ENCODE measurements at places on chromosomes 16 and 17.

- no peak for DNase-seq
These were observed 11.0 kb downstream of the ACSM3 start for GRCh38 chr16:20774703-20775362.

GRCh38 chr16:31265329-31266245 is 5.8 kb downstream of the ITGAM start:
- no peak for DNase-seq

- no peak for DNase-seq
These were observed 203.6 kb downstream of the ZFHX3 start for GRCh38 chr16:72844225-72844920.

DNA sequence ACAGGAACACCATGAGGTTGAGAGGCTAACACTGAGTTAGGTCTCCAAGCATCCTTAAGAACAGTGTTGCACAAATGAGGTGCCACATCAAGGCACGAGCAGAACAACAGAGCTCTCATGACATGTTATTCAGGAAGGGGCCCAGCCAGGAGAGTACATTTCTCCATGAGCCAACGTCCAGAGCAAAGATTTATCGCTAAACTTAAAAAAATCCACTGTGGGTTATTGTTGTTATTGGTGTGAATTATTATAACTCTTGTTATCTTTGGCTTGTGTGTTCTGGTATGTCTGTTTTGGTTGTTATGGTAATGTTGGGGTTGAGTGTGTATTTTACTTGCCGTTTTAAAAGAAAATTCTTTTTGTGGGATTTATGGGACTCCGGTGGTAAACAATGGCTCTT is 68.9 kb upstream of the MSI2 start:
- no peak for DNase-seq

- DNase-seq, result no peak
These were observed 33.9 kb downstream of the MYH11 start for GRCh38 chr16:15822957-15823356.

DNA sequence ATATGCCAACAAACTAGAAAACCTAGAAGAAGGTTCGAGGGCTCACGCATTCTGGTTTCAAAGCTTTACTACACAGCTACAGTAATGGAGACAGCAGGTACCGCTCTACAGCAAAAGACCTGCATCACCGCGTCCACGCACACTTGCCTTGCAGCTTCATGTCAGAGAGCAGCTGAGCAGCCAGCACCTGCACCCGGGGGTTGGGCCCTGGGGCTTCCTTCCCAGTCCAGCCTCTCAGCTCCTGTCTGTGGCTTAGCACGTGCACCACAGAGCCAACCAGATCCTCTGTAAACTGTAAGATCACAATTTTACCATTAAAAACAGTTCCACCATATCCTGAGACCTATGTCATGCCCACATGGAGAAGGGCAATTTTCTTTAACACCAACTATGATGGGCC is 15.3 kb downstream of the MEAK7 start:
- no peak for DNase-seq

DNA sequence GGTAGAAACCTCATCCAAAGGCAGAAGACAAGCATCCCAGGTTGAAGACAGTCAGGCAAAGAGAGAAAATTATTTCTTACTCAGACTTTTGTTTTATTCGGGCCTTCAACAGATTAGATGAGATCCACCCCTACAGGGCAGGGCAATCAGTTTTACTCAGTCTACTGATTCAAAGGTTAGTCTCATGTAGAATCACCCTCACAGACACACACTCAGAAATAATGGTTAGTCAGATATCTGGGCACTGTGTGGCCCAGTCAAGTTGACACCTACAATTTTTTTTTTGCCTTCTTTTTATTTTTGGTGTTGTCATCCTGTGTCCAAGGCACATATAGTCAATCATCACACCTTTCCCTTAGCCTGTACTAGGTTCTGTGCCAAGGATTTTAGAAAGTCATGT is 729.8 kb downstream of the WWOX start:
- no peak for DNase-seq

DNA sequence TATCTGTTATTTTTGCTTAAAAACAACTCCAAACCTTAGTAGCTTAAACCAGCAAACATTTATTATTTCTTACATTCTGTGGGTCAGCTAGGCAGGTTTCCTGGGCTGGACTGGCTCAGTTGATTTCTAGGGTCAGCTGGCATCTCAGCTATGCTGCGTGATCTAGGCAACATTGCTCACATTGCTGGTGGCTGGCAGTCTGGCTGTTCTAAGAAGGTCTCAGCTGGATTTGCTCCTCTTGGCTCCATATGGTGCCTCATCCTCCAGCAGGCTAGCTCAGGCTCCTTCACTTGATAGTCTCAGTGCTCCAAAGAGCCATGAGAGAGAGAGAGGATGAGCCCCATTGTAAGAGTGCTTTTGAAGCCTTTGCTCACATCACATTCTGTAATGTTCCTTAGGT is 470.6 kb upstream of the CDH5 start:
- DNase-seq, result no peak

DNA sequence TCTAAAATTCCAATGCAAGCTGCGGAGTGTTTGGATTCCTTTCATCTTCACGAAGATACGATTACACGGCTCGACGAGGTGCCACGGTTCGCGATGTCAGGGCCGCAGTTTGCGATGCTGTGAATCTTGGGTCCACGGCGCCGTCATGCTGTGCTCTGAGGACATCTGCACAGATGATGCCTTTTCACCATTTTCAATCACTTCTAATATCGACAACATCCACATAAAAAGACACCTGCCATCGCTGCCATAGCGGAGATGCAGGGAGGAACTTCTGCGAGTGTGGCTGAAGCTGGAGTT is 6.8 kb upstream of the APRT start:
- no peak for DNase-seq

DNA sequence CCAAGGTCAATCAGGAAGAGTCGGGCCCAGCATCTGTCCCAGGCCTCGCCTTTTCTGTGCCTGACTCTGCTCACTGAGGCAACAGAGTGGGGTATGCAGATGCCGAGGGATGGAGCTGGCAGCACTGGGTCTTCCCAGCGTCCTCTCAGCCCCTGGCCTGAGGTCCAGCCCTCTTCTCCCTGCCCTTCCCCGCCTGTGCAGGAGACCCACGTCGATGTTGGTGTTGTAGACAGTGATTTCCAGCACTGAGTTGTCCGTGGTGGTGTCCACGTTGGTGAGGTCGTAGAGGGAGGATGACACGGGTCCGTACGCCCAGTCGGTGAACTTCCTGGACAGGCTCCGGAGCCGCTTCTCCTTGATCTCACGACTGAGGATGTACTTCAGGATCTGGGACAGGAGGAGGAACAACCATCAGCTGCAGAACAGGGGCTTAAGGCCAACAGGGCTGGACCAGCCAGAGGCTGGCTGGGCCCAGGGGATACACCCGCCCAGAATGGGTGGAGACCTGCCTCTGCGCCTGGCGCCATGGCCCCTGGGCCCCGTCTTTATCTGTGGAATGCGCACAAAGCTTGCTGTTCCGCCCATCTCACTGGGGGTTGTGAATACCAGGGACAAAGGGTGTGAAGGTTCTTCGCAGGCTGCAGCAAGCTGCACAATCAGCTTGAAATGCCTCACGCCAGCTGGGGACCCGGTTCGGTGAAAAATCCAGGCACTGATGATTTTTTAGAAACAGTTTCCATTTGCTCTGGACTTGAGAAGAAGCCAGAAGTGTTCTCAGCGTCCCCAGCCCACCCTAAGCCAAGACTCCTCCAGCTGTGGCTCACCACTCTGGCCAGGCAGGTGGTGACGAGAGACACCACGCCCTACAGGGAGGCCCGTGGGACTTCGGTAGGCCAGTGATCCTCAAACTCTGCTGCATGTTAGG is 27.5 kb downstream of the TRPV3 start:
- peak; percentile 30 for DNase-seq

DNA sequence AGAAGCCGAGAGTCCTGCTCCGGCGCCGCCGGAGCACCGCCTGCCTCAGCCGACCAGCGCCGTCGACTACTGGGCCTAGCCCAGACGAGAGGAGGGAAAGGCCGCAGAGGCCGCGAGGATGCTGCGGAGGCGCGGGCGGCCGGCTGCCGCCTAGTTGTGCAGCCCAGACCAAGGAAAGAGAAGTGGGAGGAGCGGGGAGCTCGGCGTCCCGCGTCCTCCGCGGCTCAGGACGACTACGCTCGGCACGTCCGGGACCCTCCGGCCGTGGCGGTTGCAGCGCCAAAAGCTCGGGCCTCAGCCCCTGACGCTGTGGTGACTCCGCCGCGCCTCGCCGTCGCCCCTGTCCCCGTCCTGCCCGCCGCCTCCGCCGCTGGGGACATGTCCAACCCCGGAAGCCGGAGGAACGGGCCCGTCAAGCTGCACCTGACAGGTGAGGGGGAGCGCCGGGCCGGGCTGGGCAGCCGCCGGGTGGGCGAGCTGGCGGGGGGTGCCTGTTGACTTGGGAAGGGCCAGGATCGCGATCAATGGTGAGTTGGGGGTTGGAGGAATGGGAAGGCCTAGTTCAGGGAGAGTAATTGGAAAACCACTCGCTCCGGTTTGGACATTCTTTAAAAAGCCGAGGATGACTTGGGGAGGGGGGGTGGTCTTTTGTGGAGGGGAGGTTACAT is 37.7 kb downstream of the RNF135 start:
- no peak for DNase-seq

GRCh38 chr17:27521281-27522027 is 65.2 kb downstream of the KSR1 start:
- DNase-seq, result no peak

DNA sequence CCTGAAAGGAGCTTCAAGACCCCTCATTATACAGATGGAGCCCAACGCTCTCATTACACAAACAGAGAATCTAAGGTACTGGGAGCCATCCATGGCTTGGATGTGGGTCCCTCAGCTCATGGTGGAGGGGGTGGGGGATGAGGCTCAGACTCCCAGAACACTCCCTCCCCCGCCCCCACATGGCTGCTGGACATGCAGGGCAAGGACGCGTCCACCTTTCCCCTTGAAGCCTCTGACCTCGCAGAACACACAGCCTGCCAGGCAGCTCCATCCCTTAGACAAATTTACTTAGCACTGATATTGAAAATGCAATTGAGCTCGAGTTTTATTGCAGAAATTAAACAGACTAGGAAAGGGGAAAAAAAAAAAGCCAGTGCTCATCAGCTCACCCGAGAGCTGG is 203.9 kb downstream of the ZNF423 start:
- no peak for DNase-seq

- no peak for DNase-seq
These were observed 84.9 kb upstream of the GNG13 start for GRCh38 chr16:885391-885790.

- peak; percentile 37 for DNase-seq
These were observed 4.2 kb downstream of the CDRT4 start for GRCh38 chr17:15462976-15463772.

GRCh38 chr17:40069751-40070708 is 7.3 kb downstream of the THRA start:
- peak; percentile 48 for DNase-seq

- DNase-seq, result no peak
These were observed 746 bp upstream of the APOH start for GRCh38 chr17:66229783-66230538.

DNA sequence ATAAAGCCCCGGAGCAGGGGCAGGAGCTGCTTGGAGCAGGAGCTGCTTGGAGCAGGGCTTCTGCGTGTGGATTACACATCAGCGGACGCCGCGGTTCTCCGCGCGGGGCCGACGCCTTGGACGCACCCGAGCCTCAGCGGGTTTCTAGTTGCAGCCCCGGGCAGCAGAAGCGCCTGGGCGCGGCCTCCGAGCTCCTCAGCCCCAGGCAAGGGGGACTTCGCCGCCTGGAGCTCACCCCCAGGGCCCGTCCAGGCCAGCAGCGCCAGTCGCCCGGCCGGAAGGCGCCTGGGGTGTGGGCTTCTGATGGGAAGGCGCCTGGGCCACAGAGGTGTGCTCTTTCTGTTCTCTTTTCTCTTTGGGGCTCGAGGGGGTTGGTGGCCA is 6.3 kb downstream of the FOXF1 start:
- DNase-seq, result no peak

GRCh38 chr17:77420095-77420803 is 279.5 kb downstream of the SEC14L1 start:
- DNase-seq, result no peak

- DNase-seq, result no peak
These were observed 61.5 kb downstream of the HELZ start for GRCh38 chr17:67183531-67183930.

DNA sequence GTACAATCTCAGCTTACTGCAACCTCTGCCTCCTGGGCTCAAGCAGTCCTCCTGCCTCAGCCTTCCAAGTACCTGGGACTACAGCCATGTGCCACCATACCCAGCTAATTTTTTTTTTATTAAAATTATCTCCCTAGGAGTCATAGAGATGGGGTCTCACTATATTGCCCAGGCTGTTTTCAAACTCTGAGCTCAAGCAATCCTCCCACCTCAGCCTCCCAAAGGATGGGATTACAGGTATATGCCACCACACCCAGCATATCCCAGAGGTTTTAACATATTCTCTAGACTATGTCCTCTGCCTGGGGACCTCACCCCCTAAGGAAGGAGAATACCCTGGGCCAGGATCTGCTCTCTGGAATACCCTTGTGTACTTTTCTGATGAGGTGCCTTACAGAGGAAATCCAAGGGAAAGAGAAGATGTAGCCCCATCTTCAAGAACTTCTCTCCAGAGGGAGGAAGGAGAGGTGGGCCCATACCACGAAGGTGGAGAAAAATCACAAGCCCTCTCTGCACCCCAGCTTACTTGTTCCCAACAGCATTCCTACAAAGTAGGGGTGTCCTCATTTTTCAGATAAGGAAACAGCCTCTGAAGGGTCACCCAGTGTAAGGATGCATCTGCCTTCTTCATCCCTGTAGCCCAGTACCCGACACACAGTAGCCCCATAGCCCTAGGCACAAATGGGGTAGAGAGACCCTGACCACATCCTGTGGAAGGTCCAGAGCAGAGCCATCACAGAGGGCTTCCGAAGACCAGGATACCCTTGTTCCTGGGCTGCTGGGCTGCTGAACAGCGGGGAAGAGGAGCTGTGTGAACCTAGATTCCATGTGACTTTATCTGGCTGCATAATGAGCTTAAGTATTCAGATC is 151.6 kb downstream of the SOCS1 start:
- no peak for DNase-seq

DNA sequence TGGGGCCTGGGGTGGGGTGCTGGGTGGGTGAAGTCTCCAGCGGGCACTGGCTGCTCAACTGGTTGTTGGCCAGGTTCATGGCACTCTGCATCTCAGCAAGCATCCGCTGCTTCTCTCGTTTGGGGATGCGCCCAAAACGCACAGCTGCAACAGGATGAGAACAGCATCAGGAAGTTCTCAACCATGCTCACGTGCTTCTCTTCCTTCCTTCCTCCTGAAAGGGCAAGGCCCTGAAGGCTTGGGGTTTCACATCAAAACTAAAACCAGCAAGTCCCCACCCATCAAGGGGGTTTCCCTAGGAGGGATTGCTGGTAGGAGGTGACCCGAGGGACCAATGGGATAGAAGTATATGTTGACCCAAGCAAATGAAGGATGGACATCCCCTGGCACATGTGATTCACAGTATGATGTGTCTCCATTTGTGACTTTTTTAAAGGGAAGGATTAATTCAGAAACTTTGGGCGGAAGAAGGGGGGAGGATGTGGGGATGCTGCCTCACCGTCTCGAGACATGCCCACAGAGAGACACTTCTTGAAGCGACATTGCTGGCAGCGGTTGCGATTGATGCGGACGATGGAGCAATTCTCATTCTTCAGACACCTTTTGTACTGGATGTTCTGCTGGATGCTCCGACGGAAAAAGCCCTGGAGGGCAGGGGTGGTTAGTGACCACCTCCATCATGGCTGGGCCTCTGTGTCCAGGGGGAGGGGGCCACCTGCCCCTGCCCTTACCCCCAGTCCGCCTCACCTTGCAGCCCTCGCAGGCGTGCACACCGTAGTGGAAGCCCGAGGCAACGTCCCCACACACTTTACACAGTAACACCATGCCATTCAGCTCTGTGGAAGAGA is 4.2 kb downstream of the NR1D1 start:
- DNase-seq, result no peak

- no peak for DNase-seq
These were observed 67.9 kb downstream of the TRIM37 start for GRCh38 chr17:59038734-59039133.

- no peak for DNase-seq
These were observed 9.7 kb downstream of the MRM3 start for GRCh38 chr17:791829-792228.
